ENCODE measurements at places on chromosomes 16 and 17. TPM values are rescaled to one million over a fixed set of nuclear protein-coding genes. Genes with fewer than 3 reads are reported as not detected.

The ARHGAP44 gene
- 2.2 TPM for polyA plus RNA-seq

The OTOP2 gene
- not detected for polyA plus RNA-seq

The NSF gene
- polyA plus RNA-seq, result 29.7 TPM

The PRCD gene
- 0.65 TPM for polyA plus RNA-seq

The AGRP gene
- polyA plus RNA-seq, result not detected
